ENCODE measurements at places on chromosomes 5 and 9.

GRCh38 chr9:10048994-10049393 is 563.8 kb downstream of the PTPRD start:
- no peak for DNase-seq

- DNase-seq, result no peak
Observed at GRCh38 chr9:35743452-35743851, 5.6 kb downstream of the GBA2 start.

GRCh38 chr5:137142764-137143605 is 356.1 kb downstream of the SPOCK1 start:
- peak; percentile 21 for DNase-seq

- no peak for DNase-seq
Observed at GRCh38 chr9:128001779-128002298, 21.1 kb upstream of the EEIG1 start.

Data from GM12878 (cell line).